ENCODE measurements at places on chromosomes 5 and 9.

- DNase-seq, result no peak
These were observed 3.3 kb upstream of the GRM6 start for GRCh38 chr5:178998441-178998840.

- no peak for DNase-seq
These were observed 12.0 kb downstream of the GPSM1 start for GRCh38 chr9:136339173-136339957.

DNA sequence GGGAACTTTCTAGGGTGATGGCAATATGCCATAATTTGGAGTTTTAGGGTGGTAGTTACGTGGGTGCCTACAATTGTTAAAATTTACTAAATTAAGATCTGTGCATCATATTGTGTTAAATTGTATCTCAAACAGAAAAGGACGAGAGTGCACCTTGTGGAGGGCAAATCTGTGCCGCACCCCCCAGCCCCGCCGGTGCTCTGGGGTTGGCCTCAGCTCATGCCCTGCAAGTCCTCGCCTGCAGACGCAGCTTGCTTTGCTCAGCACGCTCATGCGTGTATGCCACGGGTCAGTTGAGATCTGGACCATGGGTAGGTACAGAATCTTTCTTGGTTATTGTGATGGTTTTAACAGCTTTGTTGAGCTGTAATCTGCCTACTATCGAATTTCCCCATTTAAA lies 33.7 kb upstream of the FCN1 start:
- no peak for DNase-seq

- DNase-seq, result no peak
These were observed 272.4 kb downstream of the CDK5RAP2 start for GRCh38 chr9:120307599-120307998.

- no peak for DNase-seq
These were observed 129.2 kb upstream of the PHYKPL start for GRCh38 chr5:178361657-178362445.

GRCh38 chr9:87751868-87752267 lies 25.9 kb downstream of the CTSL start:
- DNase-seq, result no peak

GRCh38 chr5:149953436-149954121 lies 7.0 kb upstream of the SLC26A2 start:
- DNase-seq, result no peak
